ENCODE measurements at places on chromosomes 2 and 18.

- no peak for DNase-seq
These were observed 258.5 kb downstream of the ASXL3 start for GRCh38 chr18:33836564-33836963.

GRCh38 chr2:227106845-227107759 is 56.9 kb downstream of the COL4A4 start:
- peak; percentile 56 for DNase-seq

DNA sequence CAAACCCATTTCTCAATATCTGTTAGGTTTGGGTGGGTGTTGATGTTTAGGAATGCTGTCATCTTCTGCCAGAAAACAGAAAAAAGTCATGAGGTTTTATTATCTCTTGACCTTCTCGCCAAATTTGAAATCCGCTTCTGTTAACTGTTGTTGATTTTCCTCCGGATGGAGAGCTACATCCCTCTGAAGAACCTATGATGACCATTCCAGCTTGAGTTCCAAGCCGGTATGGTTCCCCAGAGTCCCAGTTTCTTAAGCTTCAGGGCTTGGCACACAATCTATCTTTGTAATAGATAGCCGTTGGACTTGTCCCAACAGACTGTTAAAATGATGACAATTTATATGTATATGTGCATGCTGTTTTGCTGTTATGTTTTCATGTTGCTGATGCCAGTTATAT is 1201.0 kb downstream of the LRP1B start:
- DNase-seq, result no peak

DNA sequence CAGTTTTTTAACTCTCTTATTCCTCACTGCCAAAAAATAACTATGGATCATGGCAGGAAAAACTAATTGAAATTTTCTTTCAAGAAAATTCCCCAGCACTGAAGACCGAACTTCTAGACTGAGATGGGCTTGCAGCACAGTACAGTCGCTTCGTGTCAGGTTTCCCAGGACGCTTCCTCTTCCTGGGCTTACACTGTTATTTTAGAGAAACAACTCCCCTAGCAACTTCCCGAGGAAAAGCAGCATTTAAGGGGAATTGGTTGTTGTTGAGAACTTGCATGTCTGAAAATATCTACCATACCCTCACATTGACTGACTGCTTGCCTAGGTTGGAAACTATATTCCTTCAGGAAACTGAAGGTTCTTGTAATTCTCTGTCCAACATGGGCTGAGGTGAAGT is 95.8 kb downstream of the NOL10 start:
- DNase-seq, result no peak

GRCh38 chr2:231883468-231883881 is 42.7 kb downstream of the NPPC start:
- DNase-seq, result peak; percentile 5

- DNase-seq, result no peak
These were observed 160.1 kb upstream of the MYCN start for GRCh38 chr2:15780234-15780633.

- DNase-seq, result no peak
These were observed 7.3 kb downstream of the COQ10B start for GRCh38 chr2:197460649-197461048.

GRCh38 chr2:174076040-174076439 is 110.9 kb upstream of the SP3 start:
- DNase-seq, result no peak

DNA sequence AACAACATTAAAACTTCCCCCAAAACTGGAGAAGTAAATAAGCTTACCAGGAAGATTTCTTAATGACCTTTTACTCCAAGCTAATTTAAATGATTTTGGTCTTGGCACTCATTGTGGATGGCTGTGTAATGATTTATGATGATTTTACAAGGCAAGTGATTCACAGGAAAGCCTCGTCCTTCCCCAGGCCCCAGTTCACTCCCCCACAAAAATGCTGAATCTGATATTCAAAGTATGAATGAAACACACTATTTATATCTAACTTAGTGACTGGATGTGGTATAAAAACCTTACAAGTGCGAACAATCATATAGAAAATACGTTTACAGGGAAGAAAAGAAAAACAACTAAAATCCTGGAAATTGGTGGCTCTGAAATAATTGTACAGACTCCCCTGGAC is 49.8 kb downstream of the ZNF516 start:
- no peak for DNase-seq

DNA sequence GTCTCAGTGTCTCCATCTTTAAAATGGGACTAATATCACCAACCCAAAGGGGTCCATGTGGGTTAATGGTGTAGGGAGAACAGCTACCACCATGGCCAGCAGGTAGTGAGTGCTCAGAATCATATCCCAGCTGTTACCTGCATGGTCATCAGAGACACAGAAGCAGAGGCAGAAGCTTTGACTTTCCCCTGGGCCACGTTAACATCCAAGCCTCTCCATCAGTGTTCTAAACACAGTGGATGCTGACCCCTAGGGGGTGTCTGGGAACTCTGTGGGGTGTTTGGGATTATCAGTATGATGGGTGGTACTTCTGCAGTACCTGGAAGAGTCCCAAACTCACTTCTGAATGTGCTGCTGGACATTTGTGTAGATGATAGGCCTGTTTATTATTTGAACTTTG is 93.6 kb downstream of the GYPC start:
- DNase-seq, result no peak

DNA sequence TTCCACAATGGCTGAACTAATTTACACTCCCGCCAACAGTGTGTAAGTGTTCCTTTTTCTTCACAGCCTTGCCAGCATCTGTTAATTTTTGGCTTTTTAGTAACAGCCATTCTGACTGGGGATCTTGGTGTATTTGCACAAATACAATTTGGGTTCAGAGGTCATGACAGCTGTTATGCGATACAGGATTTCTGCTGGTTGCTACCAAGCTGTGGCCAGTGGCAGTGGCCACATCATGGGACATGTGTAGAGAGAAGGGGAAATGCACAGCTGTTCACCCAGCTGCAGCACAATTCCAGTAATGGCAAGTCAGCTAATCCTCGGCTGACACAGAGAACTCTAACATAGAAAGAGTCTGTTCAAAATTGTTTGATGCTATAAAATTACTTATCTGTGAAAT is 21.0 kb upstream of the SELENOI start:
- DNase-seq, result no peak

DNA sequence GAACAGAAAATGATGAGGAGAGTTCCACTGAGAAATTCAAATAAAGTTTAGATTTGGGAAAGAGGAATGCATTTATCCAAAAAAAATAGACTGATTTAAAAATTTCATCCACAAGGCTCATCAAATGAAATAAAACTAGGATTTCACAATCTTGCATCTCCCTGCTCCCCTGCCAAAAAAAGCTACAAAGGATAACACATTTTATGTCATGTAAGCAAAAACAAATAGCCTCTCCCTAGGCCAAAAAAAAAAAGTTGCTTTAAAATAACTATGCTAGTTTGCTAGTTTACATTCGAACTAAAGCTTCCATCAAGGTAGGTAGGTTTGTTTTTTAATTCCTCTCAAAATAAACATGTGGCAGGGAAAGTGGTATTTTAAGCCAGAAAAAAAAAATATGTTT is 465.5 kb upstream of the ID2 start:
- DNase-seq, result no peak

GRCh38 chr18:45962461-45962860 is 4.7 kb downstream of the EPG5 start:
- DNase-seq, result peak; percentile 46

- no peak for DNase-seq
These were observed 453.1 kb downstream of the CMPK2 start for GRCh38 chr2:6412533-6413091.

DNA sequence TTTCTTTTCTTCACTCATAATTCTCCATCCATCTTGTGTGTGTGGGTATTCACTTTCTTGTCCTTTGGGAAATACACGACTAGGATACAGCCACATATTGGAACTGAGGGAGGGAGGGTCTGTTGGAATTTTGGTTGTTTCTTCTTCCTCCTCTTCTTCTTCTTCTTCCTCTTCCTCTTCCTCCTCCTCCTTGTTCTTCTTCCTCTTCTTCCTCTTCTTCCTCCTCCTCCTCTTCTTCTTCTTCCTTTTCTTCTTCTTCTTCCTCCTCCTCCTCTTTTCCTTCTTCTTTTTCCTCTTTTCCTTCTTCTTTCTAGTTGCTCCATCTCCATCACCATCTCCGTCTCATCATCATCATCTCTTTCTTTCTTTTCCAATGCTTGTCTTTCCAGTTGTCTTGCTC is 1307.3 kb upstream of the ZEB2 start:
- no peak for DNase-seq

DNA sequence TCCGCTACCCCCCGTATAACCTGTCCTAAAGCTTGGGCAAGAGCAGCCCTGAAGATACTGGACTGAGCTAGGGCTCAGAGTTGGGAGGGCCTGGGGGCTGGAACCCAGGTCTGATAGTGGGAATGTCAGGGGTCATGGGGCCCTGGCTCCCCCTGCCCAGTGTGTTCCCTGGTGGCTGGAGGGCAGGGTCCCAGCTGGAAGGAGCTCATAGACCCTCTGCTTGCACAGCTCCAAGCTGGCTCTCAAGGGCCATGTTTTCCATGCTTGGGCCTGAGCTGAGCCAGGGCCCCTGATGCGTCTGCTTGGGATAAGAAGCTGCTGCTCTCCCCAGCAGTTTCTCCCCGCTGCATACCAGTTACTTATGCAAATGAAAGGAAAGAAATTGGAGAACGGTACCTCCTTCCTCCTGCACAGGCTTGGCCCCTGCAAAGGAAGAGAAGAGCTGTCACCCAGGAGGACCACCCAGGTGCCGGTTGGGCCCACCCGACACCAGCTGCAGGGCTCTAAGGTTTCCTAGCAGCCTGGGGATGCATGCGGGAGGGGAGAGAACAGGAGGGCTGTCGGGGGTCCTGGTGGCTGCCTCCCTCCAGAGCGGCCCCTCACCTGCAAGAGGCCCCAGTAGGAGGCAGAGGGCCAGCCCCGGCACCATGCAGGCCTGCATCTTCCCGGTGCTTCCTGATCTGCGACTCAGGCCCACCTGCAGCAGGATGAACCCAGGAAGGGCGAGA is 628 bp downstream of the OTOS start:
- no peak for DNase-seq
